ENCODE measurements at places on chromosomes 1 and 21.

DNA sequence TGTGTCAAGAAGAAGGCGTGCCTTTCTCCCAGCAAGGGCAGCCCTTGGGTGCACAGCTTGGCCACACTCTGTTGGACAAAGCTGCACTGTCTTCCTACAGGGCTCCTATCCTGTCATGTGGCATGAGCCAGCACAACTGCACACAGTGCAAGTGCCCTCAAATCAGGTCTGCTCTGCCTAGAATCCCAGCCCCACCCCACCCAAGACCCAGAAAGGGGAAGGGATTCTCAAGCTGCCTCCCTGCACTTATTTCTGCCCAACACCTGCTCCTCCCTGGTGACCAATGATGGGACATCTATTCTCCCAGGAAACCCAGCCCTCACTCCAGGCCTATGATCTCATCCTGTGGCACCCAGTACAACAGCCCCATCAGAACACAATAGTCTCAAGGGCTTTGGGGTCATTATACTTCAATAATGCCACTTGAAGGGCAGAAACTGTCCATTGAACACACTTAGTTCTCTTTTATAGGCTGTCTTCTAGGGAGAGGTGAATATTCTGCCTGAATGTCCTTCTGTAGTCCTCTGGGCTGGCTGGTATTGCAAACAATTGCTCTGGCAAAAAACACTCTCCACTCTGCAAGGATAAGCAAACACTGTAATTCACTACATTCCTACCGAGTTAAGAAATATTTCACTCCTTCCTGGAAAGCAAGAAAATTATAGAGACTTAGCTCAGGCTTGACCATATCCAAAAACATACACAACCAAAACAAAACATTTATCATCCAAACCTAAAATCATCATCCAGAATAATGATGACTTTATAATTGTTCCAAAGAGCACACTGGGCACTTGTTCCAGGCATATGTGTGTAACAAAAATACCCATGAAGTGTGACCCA lies 43.1 kb upstream of the IGSF3 start:
- DNase-seq = no peak

DNA sequence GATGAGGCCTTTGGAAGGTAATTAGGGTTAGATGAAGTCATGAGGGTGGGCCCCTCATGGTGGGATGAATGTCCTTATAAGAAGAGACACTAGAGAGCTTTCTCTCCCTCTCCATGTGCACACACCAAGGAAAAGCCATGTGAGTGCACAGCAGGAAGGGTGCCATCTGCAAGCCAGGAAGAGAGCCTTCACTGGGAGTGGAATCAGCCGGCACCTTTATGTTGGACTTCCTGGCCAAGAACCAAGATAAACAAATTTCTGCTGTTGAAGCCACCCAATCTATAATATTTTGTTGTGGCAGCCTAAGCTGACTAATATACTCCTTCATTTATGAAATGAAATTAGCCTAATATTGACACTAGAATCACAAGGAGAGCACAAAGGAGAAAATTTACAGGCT lies 38.2 kb upstream of the PKP1 start:
- DNase-seq = no peak

- no peak for DNase-seq
These were observed 207.2 kb downstream of the TOMM20 start for GRCh38 chr1:234921266-234922062.

DNA sequence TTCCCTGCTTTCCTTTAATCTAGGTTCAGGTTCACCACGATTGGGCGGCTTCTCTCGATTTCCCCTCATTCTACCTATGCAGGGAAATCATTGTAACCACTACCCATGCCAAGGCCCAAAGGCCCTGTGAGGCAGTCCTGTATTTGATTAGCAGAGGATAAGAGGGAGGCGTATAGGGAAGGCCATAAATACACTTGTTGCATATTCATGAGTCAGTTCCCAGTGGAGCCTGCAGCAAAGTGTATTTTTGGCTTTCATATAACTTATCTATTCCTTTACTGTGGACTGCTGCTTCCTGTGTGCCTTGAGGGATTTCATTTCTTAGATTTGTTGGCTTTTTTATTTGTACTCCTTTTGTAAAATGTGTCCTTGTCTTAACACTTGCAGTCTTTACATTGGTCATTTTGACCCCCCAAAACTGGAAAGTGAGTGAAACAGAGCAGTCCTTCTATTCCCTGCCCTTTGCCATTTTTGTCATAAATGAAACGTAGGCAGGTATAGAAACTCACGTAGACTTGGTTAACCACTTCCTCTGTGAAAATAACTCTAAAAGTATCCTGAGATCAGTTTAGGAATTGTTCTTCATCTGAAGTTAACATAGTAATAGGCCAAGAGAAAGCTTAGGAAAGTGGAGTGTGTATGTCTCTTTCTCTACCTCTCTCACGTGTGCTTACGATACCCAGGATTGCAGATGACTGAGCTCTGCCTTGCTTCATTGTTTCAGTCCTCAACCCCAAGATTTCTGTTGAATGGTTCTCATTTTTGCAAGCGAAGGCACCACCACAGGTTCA lies 19.6 kb upstream of the KCNQ4 start:
- no peak for DNase-seq

GRCh38 chr1:226723657-226724532 lies 15.2 kb downstream of the ITPKB start:
- DNase-seq = no peak

- no peak for DNase-seq
These were observed 128.9 kb downstream of the TYW3 start for GRCh38 chr1:74861867-74862266.

GRCh38 chr1:204454476-204454875 lies 40.1 kb downstream of the PIK3C2B start:
- DNase-seq = no peak

DNA sequence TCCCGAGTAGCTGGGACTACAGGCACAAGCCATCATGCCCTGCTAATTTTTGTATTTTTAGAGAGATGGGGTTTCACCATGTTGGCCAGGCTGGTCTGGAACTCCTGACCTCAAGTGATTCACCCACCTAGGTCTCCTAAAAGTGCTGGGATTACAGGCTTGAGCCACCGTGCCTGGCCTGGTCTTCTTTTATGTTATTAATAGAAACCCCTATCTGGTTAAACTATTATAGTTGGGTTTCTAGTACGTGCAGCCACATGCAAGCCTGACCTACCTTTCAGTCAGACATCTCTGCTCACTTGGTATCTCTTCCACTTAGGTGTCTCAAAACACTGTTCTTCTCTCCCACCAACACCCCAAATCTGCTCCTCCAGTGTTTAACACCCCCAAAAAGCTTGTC lies 34.4 kb downstream of the PSEN2 start:
- no peak for DNase-seq
